Stimulated activated CD4-positive, alpha-beta T cell treated with anti-CD3 and anti-CD28 coated beads, Interleukin-12 subunit alpha, Interleukin-12 subunit beta, amount 100 ng/mL, for 4 hours (primary cell): ENCODE measurements at places on chromosomes 4 and X.

DNA sequence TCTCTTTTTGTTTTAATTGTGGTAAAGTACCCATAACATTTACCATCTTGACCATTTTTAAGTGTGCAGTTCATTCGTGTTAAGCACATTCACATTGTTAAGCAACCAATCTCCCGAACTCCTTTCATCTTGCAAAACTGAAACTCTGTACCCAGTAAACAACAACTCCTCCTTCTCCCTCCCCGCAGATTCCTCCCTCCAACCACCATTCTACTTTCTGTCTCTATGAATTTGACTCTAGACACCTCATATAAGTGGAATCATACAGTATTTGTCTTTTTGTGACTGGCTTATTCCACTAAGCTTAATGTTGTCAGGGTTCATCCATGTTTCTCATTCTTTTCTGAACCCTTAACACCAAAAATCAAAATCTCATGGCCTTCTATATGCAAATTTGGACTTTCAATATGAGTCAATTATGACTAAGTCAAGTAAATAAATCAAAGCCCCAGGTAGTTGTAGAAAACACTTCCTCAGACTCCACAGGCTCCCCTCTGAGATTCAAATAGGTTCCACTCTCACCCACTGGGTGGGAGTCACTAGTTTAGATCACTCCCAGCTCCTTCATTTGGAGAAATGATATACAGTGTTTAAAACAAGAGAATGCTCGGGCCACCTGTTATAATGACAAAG is 9.8 kb upstream of the RTL5 start:
- DNase-seq: no peak

- no peak for DNase-seq
These were observed 27.5 kb downstream of the SETD7 start for GRCh38 chr4:139528377-139529005.

DNA sequence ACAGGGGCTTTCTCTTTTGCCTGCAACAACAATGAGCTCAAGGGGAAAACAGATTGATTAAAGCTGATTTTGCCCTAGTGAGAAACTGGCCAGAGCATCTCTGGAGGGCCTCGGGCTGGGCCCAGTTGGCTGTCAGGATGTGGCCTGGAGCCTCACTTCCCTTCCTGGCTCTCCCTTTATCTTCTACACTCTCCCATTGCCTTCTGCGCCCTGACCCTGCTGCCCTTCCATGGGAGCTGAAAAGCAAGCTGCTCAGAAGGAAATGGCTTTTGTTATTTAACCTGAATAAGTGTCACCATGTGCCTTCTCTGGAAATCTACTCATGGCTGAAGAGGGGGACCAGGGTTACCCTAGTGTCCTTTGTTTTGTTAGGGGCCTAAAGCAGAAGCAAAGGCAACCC is 43.8 kb downstream of the NHSL2 start:
- DNase-seq: no peak

DNA sequence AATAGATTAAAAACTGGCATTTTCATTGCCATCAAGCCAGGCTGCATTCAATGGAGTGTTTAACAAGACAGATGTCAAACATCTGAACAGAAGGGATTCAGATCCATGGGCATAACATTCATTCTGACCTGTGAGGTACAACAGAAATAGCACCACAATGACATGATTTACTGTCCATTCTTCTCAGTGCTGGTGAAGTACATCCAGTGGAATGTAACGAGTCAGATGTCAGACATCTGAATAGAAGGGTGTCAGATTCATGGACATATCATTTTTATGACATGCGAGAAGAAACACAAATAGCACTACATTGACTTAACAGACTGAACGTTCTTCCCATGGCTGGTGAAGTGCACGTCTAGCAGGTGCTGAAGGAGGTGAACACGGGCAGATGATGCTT is 186.4 kb downstream of the PPP4R3C start:
- no peak for DNase-seq
